ENCODE measurements at places on chromosomes 3 and 15.

DNA sequence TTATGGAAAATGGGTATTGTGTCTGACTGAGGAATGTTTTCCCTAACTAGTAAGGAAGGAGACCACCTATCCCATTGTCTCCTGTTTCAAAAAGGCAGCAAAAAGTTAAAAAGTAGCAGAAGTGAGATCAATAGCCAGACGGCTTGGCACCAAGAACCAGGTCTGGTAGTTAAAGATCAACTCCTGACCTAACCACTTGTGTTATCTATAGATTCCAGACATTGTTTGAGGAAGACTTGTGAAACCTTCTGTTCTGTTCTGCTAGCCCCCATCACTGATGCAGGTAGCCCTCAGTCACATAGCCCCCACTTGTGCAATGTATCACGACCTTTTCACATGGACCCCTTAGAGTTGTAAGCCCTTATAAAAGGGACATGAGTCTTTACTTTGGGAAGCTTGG is 46.3 kb upstream of the C2CD4B start:
- DNase-seq: no peak

- DNase-seq: no peak
Observed at GRCh38 chr15:51117270-51117669, 22.6 kb upstream of the TNFAIP8L3 start.

GRCh38 chr3:133538154-133538553 is 35.3 kb upstream of the CDV3 start:
- no peak for DNase-seq

- DNase-seq: no peak
Observed at GRCh38 chr15:62165793-62166375, 799 bp upstream of the C2CD4B start.

DNA sequence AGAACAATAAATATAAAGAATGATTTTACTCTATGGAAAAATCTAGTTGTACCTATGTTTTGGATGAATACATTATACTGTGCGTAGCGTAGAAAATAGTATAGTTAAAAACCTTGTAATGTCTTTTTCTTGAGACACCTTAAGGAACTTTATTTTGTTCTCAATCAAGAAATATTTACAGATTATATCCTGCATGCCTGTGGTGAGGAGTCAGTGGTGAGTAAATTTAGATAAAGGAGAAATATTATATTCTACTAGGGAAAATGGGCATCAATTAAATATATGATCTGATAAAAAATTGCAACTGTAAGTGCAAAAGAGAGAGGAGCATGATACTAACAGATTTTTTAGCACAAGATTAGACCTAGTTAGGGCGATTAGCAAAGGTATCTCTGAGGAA is 157.7 kb downstream of the RBMS3 start:
- DNase-seq: no peak

- no peak for DNase-seq
Observed at GRCh38 chr15:64574301-64575017, 114.1 kb downstream of the ZNF609 start.

DNA sequence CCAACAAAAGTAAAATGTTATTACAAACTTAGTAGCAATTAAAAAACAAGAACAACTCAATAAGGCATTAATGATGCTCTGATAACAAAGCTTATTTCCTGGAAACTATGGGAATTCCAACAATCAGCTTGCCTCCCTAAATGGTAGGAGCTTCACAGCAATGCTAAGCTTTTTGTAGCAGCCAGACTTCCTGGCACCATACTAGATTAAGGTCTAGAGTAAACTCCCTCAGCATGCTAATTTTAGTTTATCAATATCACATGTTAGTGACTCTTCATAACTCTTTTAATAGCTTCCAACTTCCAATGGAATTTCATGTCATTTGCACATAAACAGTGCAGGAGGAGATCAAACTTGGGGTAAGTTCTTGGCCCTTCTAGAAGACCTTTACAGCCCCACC is 782.0 kb downstream of the MCTP2 start:
- DNase-seq: no peak

GRCh38 chr3:96865605-96866004 is 51.2 kb downstream of the EPHA6 start:
- no peak for DNase-seq

DNA sequence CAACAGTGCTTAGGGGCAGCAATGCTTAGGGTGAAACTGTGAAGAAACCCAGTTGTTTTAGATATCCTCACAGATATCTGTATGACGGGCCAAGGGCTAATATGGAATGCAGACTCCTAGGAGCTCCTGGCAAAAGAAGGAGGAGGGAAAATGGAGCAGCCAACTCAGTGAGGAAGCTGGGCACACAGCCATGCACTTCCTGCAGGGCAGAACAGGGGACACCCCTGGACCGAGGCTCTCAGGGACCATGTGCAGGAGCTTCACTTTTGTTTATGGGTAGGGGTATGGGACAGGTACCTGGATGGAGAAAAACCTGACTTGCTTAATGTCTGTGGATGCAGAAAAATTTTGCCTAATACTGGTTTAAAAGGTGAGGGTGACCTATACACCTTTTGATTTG is 20.2 kb downstream of the NIPA1 start:
- no peak for DNase-seq

- no peak for DNase-seq
Observed at GRCh38 chr3:72271216-72271615, 486.3 kb upstream of the PROK2 start.

DNA sequence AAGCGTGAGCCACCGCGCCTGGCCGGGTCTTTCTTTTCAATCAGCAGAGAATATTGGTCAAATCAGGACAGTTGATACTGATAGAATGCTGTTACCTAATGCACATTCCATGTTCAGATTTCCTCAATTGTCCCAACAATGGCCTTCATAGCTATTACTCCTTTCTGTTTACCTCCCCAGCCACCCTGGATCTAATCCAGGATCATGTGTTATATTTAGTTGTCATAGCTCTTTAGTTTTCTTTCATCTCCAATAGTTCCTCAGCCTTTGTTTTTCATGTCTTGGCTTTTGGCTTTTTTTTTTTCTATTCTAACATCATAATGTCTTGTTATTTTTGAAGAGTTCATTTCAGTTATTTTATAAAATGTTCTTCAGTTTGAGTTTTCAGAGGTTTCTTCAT is 14.6 kb downstream of the USP3 start:
- no peak for DNase-seq

GRCh38 chr3:78794431-78794830 is 973.4 kb downstream of the ROBO1 start:
- DNase-seq: no peak

DNA sequence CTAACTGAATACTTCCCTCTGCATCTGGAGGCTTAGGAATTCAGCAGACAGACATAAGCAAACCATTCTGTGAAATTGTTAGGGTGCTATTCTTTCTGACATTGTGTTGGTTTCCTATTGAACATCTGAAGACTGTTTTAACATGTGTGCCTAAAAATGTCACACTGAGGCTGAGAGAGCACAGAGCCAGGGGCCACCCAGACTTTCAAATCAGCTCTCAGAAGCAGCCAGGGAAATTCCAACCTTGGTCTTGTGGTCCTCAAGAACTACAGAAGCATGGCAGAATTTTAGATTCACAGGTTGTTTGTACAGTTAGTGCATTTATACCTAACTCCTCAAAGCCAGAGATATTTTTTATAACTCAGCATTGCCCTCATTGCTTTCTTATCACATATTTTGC is 929.2 kb upstream of the CFAP20DC start:
- DNase-seq: no peak

DNA sequence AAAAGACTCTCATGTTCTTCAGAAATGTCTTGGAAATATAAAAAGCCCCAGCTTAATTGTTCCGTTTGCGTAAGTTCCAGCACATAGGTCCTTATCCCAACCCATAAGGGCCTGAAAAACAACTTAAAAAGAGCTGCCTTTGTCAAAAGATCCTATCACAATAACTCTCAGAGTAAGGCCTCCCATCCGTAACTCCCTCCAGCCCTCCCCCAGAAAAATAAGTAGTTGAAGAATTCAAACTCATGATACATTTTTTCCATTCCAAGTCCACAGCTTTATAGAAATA is 38.0 kb upstream of the SECISBP2L start:
- DNase-seq: no peak

DNA sequence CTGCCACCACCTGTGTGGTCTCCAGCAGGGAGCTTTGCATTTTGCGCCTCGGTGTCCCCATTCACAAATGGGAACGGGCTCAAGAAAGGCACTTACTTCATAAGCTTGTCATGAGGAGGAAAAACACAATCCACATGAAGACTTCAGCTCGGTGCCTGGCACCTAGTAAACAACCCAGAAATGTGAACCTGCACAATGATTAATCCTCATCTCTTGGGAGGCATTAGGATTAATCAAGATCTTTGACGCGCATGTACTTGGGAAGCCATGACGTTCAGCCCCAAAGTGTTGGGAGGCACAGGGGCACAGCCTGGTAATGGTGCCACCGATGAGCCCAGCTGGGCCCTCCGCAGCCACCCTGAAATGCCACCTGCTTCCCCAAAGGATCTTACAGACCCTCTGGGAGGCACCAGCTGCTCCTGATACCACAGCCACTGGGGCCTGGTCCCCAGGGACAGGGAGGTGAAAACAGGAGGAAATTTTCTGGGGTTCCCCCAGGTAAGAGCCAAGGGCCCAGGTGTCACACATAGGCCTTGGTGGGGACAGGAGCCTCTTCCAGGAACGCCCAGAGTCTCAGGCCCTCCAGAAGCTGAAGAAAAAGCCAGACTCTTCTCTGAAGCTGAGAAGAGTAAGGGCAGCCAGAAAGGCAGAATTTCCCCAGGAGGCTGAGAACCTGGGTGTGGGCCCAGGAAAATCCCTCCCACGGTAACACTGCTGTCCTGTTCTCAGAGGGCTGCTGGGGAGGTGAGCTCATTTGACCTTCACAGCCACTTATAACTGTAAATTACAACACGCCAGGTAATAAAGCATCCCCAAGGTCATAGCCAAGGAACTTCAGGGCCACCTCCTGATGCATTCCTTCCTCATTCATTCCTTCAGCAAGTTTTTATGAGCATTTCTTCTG is 507.5 kb downstream of the SHQ1 start:
- no peak for DNase-seq

DNA sequence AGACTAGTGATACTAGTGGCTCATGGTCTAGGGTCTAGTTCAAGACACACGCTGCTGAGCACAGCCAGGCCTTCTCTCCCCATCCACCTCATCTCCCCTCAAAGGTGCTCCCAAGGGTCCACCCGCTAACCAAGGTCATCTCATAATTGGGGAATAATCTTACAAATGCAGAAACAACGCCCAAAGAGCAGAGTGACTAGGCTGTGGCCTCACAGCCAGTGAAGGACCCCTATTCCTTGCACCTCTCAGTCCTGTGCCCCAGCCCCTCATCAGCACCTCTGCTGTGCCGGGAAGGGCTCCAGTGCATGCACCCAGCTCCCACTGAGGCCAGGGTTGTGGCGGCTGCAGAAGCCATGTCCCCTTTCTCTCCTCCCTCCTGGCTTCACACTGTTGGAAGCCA is 286.9 kb downstream of the UACA start:
- DNase-seq: no peak

- no peak for DNase-seq
Observed at GRCh38 chr15:74201710-74202420, 722 bp downstream of the STRA6 start.

- no peak for DNase-seq
Observed at GRCh38 chr3:36063992-36064391, 316.3 kb upstream of the STAC start.

DNA sequence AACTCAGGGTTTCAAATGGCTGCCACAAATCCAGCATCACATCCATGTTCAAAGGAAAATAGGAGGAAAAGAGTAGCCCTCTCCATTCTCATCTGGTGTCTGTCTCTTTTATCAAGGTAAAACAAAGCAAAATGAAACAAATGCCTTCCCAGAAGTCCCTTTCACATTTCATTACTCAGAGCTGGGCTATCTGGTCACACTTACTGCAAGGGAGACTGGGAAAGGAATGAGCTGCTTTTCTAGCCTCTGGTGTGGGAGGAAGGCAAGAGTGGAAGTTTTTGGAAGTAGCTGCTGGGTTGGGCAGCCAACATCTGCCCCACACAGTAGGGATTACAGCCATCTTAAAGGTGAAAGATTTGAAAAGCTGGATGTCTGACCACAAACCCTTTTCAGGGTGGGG is 51.8 kb downstream of the KLF15 start:
- no peak for DNase-seq

- no peak for DNase-seq
Observed at GRCh38 chr15:35186346-35186745, 101.3 kb upstream of the NANOGP8 start.

- DNase-seq: no peak
Observed at GRCh38 chr15:50925281-50925680, 16.8 kb downstream of the AP4E1 start.

GRCh38 chr3:4852780-4853748 is 126.2 kb upstream of the BHLHE40 start:
- no peak for DNase-seq

DNA sequence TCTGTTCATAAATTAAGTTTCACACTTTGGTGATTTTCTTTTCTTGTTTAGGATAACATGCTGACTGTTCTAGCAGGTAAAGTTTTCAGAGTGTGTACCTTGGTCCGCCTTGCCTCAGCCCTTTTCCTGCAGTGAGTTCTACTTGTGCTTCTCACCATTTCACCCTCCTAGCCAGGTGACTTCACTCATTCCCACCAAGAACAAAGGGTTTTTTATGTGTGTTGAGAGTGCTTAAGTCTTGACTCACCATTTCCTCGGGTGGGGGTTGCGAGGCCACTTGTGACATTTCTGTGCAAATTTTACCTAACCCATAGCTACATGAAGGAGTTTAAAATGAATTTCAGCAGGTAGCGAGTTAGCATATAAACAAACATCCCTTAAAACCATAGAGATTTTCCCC is 81.4 kb downstream of the C3orf38 start:
- no peak for DNase-seq

- DNase-seq: peak; percentile 90
Observed at GRCh38 chr3:117398141-117398899, 688.7 kb downstream of the TUSC7 start.

DNA sequence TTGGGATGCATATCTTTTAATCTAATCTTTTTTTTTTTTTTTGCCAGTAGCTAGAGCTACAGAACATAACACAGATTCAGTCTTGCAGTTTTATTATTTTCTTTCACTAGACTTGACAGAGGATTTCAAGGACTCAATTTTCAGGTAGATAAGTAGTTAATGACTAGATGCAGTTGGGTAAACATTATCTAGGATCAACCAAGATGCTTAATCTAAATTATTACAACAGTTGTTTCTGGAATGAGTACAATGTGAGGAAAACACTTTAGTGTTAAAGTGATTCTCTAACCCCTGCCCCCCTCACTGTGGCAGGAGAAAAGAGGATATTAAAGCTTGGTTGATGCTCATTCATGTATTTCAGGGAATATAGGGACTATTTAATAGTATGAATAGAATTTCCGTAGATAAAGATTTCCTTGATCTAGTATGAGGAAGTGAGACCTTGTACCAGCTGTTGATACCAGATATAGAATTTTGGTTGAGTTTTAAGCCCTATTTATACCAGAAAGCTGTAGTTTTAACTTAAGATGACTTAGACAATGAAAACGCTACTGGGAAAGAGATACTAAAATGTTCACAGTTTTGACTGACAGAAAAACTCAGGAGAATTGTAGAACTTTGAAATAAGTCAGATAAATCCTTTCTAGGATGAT is 389.0 kb upstream of the C2CD4B start:
- DNase-seq: peak; percentile 54

GRCh38 chr3:182238126-182238525 is 526.4 kb downstream of the SOX2 start:
- DNase-seq: no peak
